Spinal cord (tissue), 10 donors: ENCODE measurements at places on chromosomes 5 and 9. TPM values are rescaled to one million over a fixed set of nuclear protein-coding genes. Genes with fewer than 3 reads are reported as not detected.
A peak's percentile ranks its signal among the peaks of the same experiment; 100 is the strongest.

EQTN gene
- 1.9 TPM for total RNA-seq

TMEM232 gene
- total RNA-seq: 20.3 TPM

- H3K36me3 ChIP-seq: no peaks in the 10 kb centered on the region
- H3K27ac ChIP-seq: no peak overlapping the region
- H3K27me3 ChIP-seq: no peaks in the 10 kb centered on the region
- peaks cover 13% of the 10 kb centered on the region for H3K4me1 ChIP-seq
Measured at GRCh38 chr9:86112057-86112456, 12.7 kb upstream of the GOLM1 start.

GRCh38 chr5:38755181-38755580 lies 90.6 kb upstream of the OSMR start:
- H3K27ac ChIP-seq: no peak overlapping the region
- H3K4me1 ChIP-seq: peaks cover 10% of the 10 kb centered on the region
- H3K27me3 ChIP-seq: no peaks in the 10 kb centered on the region
- H3K4me3 ChIP-seq: no peak overlapping the region
- no peak for DNase-seq

DNA sequence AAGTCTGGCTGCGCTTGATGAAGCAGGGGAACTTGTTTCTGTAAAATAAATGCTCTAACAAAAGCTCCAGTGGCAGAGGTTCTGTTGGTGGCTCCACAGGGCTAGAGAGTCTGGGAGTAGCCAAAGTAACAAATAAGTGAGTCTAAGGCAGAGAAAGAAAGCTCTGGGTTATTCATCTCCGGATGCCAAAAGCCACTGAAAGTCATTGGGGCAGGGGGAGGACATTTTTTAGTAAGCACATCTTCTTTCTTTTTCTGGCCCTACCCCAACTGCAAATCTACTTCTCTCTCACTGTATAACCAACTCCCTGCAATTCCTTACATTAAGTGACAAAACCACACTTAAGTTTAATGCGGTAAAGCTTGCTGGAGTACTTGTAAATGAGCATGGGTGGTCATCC lies 141.6 kb downstream of the INSYN2B start:
- H3K36me3 ChIP-seq: no peaks in the 10 kb centered on the region
- no peaks in the 10 kb centered on the region for H3K4me1 ChIP-seq
- no peak overlapping the region for H3K27ac ChIP-seq
- no peaks in the 10 kb centered on the region for H3K27me3 ChIP-seq

- no peak overlapping the region for H3K4me3 ChIP-seq
- peaks cover 5% of the 10 kb centered on the region for H3K27me3 ChIP-seq
- peaks cover 18% of the 10 kb centered on the region for H3K4me1 ChIP-seq
- peaks cover 5% of the 10 kb centered on the region for H3K36me3 ChIP-seq
- H3K27ac ChIP-seq: no peak overlapping the region
Measured at GRCh38 chr9:109483744-109484429, 14.2 kb downstream of the PTPN3 start.

- no peaks in the 10 kb centered on the region for H3K36me3 ChIP-seq
- H3K27ac ChIP-seq: no peak overlapping the region
- H3K4me3 ChIP-seq: no peak overlapping the region
Measured at GRCh38 chr9:92173318-92173717, 58.1 kb upstream of the SPTLC1 start.

- no peak overlapping the region for H3K27ac ChIP-seq
- no peak for DNase-seq
- H3K27me3 ChIP-seq: no peaks in the 10 kb centered on the region
- H3K4me1 ChIP-seq: no peaks in the 10 kb centered on the region
Measured at GRCh38 chr5:134813407-134813806, 32.4 kb upstream of the C5orf24 start.

DNA sequence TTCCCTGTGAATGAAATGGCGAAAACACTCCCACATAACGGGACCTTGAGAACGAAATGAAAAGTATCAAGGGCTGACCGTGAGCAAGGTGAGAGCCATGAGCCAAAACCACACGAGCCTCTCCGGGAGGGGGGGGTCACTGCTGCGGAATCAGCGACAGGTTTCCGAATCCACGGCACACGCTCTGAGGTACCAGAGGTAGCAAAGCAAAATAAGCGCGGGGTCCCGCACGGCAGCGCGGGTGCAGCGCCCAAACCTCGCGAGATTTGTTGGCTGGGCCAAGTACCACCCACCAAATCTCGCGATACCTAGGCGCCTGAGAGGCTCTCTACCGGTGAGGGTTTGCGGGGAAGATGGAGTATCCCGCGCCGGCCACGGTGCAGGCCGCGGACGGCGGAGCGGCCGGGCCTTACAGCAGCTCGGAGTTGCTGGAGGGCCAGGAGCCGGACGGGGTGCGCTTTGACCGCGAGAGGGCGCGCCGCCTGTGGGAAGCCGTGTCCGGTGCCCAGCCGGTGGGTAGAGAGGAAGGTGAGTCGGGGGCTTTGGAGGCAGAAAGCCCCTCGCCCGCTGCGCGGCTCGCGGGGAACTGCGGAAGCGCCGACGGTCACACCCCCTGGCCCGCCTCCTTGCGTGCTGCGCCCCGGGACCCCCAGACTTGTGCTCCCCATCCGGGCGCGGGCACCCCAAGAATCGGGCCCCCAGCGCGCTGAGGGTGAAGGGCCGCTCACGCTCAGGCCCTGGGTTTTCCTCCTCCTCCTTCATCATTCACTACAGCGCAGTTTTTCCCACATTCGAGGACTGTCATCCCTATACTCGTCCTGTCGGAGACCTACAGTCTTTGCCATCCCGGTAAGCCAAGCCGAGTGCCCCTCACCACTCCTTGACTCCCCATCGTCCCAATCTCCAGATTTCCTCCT lies at the start of gene ZNF346:
ZNF346 (plus strand) TSS at position 311 of the 917 bp plus-strand sequence; CDS start at position 354, 43 bp downstream.
- peak; percentile 92 for DNase-seq
- peak within 1 kb of the TSS; percentile 76 for H3K27ac ChIP-seq
- H3K36me3 ChIP-seq: peaks cover 7% of the 10 kb centered on the region
- no peaks in the 10 kb centered on the region for H3K27me3 ChIP-seq
- peaks cover 14% of the 10 kb centered on the region for H3K4me1 ChIP-seq
- peak within 1 kb of the TSS; percentile 88 for H3K4me3 ChIP-seq

GRCh38 chr9:114154600-114155102 lies 686 bp upstream of the COL27A1 start:
- H3K4me1 ChIP-seq: peaks cover 55% of the 10 kb centered on the region
- no peak for DNase-seq
- peak overlapping the region; percentile 24 for H3K4me3 ChIP-seq

GRCh38 chr5:12272389-12272788 lies 368.1 kb upstream of the CTNND2 start:
- H3K36me3 ChIP-seq: no peaks in the 10 kb centered on the region
- no peaks in the 10 kb centered on the region for H3K4me1 ChIP-seq
- no peak overlapping the region for H3K27ac ChIP-seq
- H3K4me3 ChIP-seq: no peak overlapping the region
- no peak for DNase-seq

- H3K4me3 ChIP-seq: no peak overlapping the region
- H3K27me3 ChIP-seq: no peaks in the 10 kb centered on the region
- no peaks in the 10 kb centered on the region for H3K4me1 ChIP-seq
- no peak overlapping the region for H3K27ac ChIP-seq
Measured at GRCh38 chr5:148923023-148923422, 96.6 kb downstream of the ADRB2 start.
